CD4-positive, alpha-beta T cell (primary cell): ENCODE measurements at places on chromosomes 1 and 21. TPM values are rescaled to one million over a fixed set of nuclear protein-coding genes. Genes with fewer than 3 reads are reported as not detected.

DNA sequence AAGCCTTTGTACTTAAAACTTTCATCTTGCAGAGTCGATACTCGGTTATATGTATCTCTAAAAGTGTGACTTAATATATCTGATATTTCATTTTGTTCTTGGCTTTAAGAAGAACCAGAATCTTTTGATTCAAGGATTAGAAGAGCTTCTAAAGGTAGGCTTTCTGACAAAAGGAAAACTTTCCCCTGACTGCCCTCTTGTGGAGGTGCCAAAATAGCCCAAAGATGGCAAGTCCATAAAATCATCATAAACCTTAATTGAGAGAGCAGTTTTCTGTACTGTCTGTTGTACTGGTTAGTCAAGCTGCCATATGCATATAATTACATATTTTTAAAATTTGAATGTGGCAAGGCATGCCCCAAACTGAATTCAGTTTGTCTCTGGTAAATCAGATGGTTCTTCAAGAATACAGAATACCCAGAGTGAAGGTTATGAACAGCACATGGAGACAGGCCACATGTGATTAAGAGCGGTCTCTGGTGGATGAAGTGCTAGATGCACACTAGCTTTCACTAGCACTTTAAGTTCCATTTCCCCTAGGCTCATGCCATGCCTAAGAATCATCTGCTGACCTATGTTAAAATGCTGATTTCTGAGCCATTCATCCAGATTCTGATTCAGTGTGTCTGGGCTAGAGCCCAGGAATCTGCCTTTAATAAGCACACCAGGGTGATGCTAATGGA is 27.7 kb upstream of the ELAVL4 start:
- DNase-seq = no peak
- H3K27me3 ChIP-seq = peaks cover 4% of the 10 kb centered on the region
- no peaks in the 10 kb centered on the region for H3K4me1 ChIP-seq
- H3K4me3 ChIP-seq = no peak overlapping the region
- H3K27ac ChIP-seq = no peak overlapping the region

GRCh38 chr1:59156526-59157199 is 140.2 kb upstream of the FGGY start:
- H3K36me3 ChIP-seq = no peaks in the 10 kb centered on the region
- no peaks in the 10 kb centered on the region for H3K27me3 ChIP-seq
- no peak overlapping the region for H3K4me3 ChIP-seq
- DNase-seq = no peak
- no peaks in the 10 kb centered on the region for H3K4me1 ChIP-seq

DNA sequence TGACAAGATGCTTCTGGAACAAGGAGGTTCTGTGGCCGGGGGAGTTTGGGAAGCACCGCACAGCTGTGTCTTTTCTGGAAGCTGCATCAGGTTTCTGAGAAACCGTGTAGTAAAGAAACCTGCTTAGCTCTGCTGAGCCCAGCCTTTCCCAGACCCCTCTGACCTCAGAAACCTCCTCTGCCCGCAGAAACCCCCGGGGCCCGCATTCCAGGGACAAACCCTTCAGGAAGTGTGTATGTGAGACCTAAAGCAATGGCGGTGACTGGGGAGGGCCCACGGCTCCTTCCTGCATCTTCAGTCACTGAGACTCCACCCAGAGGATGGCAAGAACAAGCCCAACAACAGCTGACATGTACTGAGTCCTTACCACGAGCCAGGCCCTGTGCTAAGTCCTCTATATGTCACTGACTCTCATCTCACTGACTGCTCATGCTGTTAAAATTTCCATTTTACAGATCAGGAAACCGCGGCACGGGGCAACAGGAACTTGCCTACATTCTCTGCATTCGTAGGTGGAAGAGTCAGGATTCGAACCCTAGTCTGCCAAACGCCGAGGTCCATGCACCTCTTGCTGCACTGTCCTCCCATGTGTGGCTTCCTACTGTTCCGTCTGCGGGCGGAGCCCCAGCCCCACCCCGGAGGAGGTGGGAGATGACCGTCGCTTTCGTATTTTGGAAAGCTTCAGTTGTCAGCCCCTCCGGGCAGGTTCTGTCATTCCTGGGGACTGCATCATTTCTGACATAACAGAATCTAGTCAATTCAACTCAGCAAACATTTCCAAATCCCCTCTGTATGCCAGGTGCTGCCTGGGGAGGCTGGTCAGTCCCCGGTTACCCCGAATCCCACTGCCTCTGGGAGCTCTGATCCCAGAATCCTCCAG is 73.3 kb upstream of the KLHDC7A start:
- H3K27ac ChIP-seq = no peak overlapping the region
- no peak for DNase-seq
- no peaks in the 10 kb centered on the region for H3K36me3 ChIP-seq
- peaks cover 5% of the 10 kb centered on the region for H3K27me3 ChIP-seq
- H3K4me3 ChIP-seq = no peak overlapping the region

GRCh38 chr1:145845144-145845513 is 301 bp upstream of the NUDT17 start:
- H3K4me1 ChIP-seq = peaks cover 20% of the 10 kb centered on the region
- peaks cover 43% of the 10 kb centered on the region for H3K36me3 ChIP-seq
- DNase-seq = no peak
- no peaks in the 10 kb centered on the region for H3K27me3 ChIP-seq
- no peak overlapping the region for H3K27ac ChIP-seq

GRCh38 chr1:230138561-230139239 is 71.7 kb downstream of the GALNT2 start:
- DNase-seq = no peak
- H3K27ac ChIP-seq = no peak overlapping the region
- H3K27me3 ChIP-seq = no peaks in the 10 kb centered on the region

DNA sequence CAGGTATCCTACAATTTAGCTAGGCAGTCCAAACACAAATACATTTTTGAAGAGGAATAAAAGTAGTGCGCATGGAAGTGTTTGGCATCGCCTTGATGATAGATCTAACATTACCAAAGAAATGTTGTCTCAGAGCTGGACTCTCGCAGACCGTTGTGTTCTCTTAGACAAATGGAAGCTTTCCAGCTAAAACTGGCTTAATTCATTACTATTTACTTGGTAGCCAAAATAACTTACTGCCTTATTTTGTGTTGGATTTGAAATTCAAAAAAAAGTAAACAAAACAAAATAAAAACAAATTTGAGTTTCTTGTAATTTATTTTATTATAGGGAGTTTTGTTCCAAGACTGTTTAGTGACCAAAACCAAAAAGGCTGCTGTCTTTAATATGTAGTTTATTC is 51.6 kb downstream of the PDE4B start:
- no peaks in the 10 kb centered on the region for H3K27me3 ChIP-seq
- no peak overlapping the region for H3K27ac ChIP-seq
- no peaks in the 10 kb centered on the region for H3K36me3 ChIP-seq
- H3K4me1 ChIP-seq = no peaks in the 10 kb centered on the region
- no peak for DNase-seq

DNA sequence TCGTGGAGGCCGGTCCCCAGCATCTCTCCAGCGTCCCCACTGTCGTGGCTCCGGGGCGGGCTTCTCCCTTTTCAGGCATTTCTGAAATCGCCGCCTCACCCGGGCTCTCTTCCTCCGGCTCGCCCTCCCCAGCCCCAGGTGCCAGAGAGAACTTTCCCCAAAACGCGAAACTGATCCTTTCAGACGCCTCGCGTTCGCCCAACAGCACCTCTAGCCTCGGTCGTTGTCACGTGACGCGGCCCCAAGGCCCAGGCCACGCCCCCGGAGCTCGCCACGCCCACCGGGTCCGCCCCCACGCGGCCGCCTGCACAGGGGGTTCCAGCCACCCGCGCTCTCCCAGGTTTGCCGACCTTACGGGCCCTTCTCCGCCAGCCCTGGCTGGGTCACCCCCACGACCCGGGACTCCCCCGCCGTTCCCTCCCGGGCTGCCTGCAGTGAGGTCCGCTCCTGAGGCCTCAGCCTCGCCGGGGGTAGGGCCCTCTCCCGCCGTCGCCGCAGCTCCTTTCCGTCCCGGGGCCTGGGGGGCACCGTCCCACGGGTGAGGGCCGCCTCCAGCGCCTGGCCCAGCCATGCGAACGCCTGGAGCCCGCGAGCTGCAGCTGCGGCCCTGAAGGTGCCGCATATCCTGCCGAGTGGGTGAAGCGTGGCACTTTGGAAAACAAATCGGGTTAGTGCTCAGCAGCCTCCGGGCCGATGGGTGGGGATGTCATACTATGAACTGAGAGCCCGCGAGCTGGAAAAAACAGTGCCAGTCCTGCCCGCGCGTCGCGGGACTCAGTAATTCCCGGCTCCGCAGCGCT is 21.0 kb downstream of the H3-3A start:
- peaks cover 19% of the 10 kb centered on the region for H3K4me1 ChIP-seq
- no peaks in the 10 kb centered on the region for H3K36me3 ChIP-seq
- H3K27me3 ChIP-seq = no peaks in the 10 kb centered on the region
- peak overlapping the region; percentile 7 for H3K27ac ChIP-seq
- peak; percentile 83 for DNase-seq
- H3K4me3 ChIP-seq = peak overlapping the region; percentile 77

- H3K36me3 ChIP-seq = peaks cover 7% of the 10 kb centered on the region
- H3K27me3 ChIP-seq = no peaks in the 10 kb centered on the region
- peak overlapping the region; percentile 97 for H3K27ac ChIP-seq
These were observed 13.5 kb downstream of the ADAMTSL4 start for GRCh38 chr1:150562446-150563339.

GRCh38 chr1:53412285-53413174 is 46.7 kb upstream of the DMRTB1 start:
- no peaks in the 10 kb centered on the region for H3K27me3 ChIP-seq
- H3K27ac ChIP-seq = peak overlapping the region; percentile 91
- H3K4me3 ChIP-seq = no peak overlapping the region
- no peak for DNase-seq

DNA sequence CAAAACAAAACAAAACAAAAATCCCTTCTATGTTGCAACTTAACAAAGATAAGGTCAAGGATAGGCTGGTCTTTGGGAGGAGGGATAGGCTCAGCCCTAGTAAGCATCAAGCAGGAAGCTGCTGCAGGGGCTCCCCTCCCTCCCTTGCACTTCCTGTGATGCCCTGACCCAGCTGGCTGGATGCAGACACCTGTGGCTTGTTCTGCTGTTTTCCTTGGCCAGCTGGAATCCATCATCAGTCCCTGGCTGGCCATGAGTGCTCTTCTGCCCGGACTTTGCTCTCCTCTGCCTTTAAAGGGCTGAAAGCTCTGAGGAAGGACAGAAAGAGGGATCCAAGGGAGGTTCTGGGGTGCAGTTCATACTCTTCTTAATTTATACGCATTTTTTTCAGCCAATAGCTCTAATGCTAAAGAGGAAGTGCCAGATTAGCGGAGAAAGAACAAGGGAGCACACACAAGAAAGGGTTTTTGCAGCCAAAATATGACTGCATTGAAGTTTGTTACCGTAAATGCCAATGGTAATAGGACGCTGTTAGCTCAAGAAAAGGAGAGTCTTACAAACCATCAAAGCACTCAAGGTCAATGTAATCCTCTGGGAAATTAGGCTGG is 19.9 kb upstream of the UBE2U start:
- H3K27ac ChIP-seq = no peak overlapping the region
- DNase-seq = no peak
- H3K36me3 ChIP-seq = no peaks in the 10 kb centered on the region
- peaks cover 4% of the 10 kb centered on the region for H3K4me1 ChIP-seq
- H3K4me3 ChIP-seq = no peak overlapping the region
- no peaks in the 10 kb centered on the region for H3K27me3 ChIP-seq

DNA sequence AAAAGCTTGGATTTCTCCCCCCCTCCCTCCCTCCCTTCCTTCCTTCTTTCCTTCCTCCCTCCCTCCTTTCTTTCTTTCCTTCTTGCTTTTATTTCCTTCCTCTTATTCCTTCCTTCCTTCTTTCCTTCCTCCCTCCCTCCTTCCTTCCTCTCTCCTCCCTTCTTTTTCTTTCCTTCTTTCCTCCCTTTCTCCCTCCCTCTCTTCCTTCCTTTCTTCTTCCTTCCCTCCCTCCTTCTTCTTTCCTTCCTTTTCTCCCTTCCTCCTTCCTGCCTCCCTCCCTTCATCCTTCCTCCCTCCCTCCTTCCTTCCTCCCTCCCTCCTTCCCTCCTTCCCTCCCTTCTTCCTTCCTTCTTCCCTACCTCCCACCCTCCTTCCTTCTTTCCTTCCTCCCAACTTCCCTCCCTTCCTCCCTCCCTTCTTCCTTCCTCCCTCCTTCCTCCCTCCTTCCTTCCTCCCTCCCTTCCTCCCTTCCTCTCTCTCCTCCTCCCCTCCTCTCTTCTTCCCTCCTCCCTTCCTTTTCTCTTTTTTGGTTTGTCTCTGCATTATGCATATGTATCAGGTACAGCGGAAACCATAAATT is 22.8 kb downstream of the WDR64 start:
- no peak for DNase-seq
- H3K4me1 ChIP-seq = peaks cover 10% of the 10 kb centered on the region
- no peaks in the 10 kb centered on the region for H3K27me3 ChIP-seq
- no peaks in the 10 kb centered on the region for H3K36me3 ChIP-seq
- no peak overlapping the region for H3K27ac ChIP-seq

- H3K27ac ChIP-seq = no peak overlapping the region
- no peak overlapping the region for H3K4me3 ChIP-seq
- H3K36me3 ChIP-seq = no peaks in the 10 kb centered on the region
- no peaks in the 10 kb centered on the region for H3K27me3 ChIP-seq
- H3K4me1 ChIP-seq = peaks cover 2% of the 10 kb centered on the region
These were observed 3.5 kb downstream of the KRTAP10-7 start for GRCh38 chr21:44603911-44604310.

- no peak overlapping the region for H3K4me3 ChIP-seq
- H3K4me1 ChIP-seq = peaks cover 43% of the 10 kb centered on the region
- DNase-seq = no peak
- H3K27ac ChIP-seq = no peak overlapping the region
- peaks cover 42% of the 10 kb centered on the region for H3K36me3 ChIP-seq
These were observed 33.9 kb upstream of the SELENON start for GRCh38 chr1:25765923-25766589.

DNA sequence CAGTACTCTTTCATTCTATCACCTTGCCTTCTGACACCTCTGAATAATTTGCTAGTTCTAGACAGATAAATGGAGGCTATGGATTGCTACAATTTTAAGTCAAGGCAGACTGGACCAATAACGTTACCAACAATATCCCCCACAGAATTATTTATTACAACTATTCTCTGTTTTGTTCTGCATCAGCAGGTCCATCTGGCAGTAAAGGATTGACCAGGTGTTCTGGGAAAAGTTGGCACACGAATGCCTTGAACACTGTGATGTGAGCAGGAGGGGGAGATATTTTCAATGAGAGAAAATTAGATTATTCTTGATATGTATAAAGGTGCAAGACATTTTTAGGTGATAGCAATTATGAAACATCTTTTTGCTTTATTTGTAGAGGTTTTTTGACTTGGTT is 718.8 kb upstream of the TMPRSS15 start:
- H3K27me3 ChIP-seq = no peaks in the 10 kb centered on the region
- no peaks in the 10 kb centered on the region for H3K36me3 ChIP-seq
- DNase-seq = no peak

DNA sequence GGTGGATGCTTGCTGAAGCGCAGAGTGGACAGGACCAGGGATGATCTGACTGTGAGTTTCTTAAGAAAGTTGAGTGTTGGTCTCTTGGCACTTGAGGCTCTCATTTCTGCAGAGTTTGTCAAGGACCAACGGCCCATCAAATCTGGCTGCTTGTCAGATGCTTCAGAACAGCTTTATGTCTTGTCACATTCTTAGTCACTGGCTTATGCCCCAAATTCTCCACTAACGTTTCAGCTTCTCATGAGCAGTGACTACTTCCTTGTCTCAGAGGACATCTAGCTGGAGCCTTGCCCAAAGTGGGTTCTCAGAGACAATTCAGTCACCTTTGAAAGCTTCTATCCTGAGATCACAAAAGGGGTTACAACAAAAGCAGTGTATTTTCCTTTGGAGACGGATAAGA is 92.3 kb downstream of the ST6GALNAC5 start:
- no peak overlapping the region for H3K4me3 ChIP-seq
- no peaks in the 10 kb centered on the region for H3K4me1 ChIP-seq
- no peak overlapping the region for H3K27ac ChIP-seq
- no peaks in the 10 kb centered on the region for H3K27me3 ChIP-seq
- no peak for DNase-seq

- H3K36me3 ChIP-seq = no peaks in the 10 kb centered on the region
- no peak for DNase-seq
These were observed 8.1 kb upstream of the CNN3 start for GRCh38 chr1:94935034-94935433.

The HS2ST1 gene
- 6.9 TPM for total RNA-seq

The KIF2C gene
- 0.82 TPM for total RNA-seq

The AXDND1 gene
- 1.1 TPM for total RNA-seq

The KPNA6 gene
- total RNA-seq = 47.1 TPM
